Ureter (tissue), 1 donor: ENCODE measurements at places on chromosomes 16 and 17. TPM values are rescaled to one million over a fixed set of nuclear protein-coding genes. Genes with fewer than 3 reads are reported as not detected.

SLC12A3 gene
- total RNA-seq, result not detected

MGAT5B gene
- total RNA-seq, result 1.7 TPM

ADORA2B gene
- 5.2 TPM for total RNA-seq

FN3K gene
- total RNA-seq, result 27.0 TPM

HOXB3 gene
- 179 TPM for total RNA-seq

TMEM107 gene
- total RNA-seq, result 17.1 TPM

CTRB2 gene
- not detected for total RNA-seq

AKAP1 gene
- 76.7 TPM for total RNA-seq

SLX1A gene
- total RNA-seq, result 36.4 TPM

CIBAR2 gene
- not detected for total RNA-seq

CDH15 gene
- total RNA-seq, result not detected

DNA sequence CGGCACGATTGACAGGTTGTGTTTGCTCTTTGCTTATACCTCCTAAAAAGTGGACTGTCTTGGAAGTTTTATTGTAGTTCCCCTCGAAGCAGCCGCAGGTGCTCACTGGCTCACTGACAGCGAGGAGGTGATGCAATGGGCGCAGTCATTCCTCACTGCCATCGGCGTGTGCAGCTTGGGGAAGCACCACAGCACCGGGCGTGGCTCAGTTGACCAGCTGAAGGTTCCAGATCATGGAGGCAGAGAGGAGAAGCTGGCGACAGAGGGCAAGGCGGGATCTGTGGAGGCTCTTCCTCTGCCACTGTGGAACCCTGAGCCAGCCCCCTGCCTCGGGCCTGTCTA, 72.1 kb upstream of the TNRC6C start:
- DNase-seq, result no peak

GRCh38 chr17:38897671-38898290, 27.6 kb upstream of the LASP1NB start:
- DNase-seq, result no peak

- DNase-seq, result no peak
Observed at GRCh38 chr16:27066668-27067537, at the start of gene C16orf82. Gene C16orf82 (plus strand): TSS chr16:27066927.

GRCh38 chr16:58828901-58829545, 94.9 kb upstream of the GOT2 start:
- DNase-seq, result no peak

- no peak for DNase-seq
Observed at GRCh38 chr17:80717720-80718083, 173.1 kb downstream of the RPTOR start.

GRCh38 chr17:45172541-45173286, 11.0 kb downstream of the HEXIM2 start:
- peak; percentile 87 for DNase-seq

- DNase-seq, result no peak
Observed at GRCh38 chr17:76378548-76379274, 5.7 kb upstream of the SPHK1 start.

GRCh38 chr16:497258-497657, 30.3 kb upstream of the CAPN15 start:
- no peak for DNase-seq

DNA sequence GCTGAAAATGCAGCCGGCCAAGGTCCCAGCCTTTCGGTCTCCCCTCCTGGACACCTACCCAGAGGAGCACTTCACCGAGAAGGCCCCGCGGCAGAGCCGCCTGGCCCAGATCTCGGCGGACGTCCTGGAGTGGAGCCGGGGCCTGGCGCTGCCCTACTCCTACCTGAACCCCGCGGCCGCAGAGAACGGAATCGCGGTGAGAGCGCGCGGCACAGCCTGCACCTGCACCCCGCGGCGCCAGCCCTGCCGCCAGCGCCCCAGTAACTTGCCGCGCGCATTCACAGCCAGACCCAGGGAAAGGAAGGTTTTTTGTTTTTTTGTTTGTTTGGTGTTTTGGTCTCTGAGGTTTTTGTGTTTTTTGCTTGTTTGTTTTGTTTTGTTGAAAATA, 15.2 kb downstream of the ALOX12B start:
- DNase-seq, result no peak

DNA sequence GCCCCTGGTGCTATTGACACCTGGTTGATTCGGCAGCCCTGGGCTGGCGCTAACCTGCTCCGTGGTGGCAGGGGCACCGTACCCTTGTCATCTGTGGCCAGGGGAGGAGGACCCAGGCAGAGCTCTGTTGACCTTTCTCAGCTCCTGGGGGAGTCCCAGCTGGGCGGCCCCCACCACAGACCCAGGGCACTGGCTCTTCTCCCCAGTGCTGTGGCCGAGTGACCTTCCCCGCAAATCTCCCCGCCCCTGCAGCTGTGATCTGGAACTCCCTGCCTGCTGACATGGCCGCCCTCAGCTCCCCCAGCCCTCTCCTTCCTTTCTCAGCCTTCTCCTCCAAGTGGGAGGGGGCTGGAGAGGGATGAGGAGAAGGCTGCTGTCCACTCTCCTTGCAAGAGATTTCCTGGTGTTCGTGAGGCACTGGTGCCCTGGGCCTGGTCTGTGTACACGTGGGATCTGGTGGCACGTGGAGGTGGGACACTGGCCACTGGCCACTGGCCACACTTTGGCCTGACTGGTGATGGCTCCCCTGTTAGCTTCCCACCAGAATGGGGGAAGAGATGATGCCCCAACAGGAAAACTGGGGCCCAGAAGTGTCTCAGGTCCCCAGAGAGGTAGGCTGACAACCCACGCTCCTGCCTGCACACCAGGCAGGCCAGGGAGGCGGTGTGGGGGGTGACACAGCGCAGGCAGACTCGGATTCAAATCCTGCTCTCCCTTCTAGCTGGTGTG, 8.2 kb downstream of the FMNL1 start:
- DNase-seq, result no peak

GRCh38 chr16:66524601-66525164, 25.2 kb downstream of the TK2 start:
- no peak for DNase-seq

- DNase-seq, result no peak
Observed at GRCh38 chr17:60901806-60902205, 224.2 kb downstream of the BCAS3 start.

- DNase-seq, result no peak
Observed at GRCh38 chr17:62751060-62751691, 56.9 kb downstream of the MARCHF10 start.

DNA sequence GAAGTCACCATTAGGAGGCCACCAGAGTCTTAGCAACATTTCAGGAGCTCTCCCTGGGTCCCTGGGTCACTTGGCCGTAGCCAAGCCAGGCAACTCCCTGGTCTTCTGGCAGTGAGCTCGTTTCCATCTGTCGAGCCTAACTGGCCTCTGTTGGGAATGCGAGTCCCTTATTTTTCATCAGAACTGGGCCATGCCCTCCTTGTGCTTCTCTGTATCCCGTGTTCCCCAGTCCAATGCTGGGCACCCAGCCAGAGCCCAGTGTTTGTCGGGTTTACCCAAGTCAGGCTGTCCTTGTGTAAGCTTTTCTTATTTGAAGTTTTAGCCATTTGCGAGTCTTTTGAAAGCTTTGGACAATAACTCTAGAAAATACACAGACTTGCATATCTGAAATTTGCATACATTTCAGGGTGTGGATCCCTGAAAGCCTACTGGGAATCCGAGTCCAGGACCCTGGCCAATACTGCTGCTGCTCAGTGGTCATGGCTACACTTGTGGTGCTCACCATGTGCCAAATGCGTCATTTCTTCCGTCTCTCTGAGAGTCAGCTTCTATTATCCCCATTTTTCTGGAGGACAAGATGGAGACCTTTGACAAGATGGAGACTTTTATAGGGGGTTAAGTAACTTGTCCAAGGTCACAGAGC, 81.6 kb upstream of the LGALS9 start:
- DNase-seq, result no peak

GRCh38 chr17:41972571-41973407, 6.2 kb downstream of the CNP start:
- DNase-seq, result peak; percentile 61

DNA sequence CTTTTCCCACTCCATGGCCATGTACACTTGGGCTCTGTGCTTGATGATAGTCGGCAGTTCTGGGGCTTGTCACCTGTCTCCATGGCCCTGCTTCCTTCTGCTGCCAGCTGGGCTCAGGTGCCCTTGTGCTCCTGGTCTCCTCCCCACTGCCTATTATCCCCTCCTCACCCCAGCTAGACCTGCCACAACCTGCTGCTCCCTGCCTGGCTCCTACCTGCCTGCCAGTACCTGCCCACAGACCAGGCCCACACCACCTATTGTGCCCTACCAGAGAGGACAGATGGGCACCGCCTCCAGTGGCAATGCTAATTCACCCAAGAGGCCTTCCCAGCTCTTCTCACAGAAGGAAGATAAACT, 538 bp upstream of the RAPGEFL1 start:
- peak; percentile 90 for DNase-seq

DNA sequence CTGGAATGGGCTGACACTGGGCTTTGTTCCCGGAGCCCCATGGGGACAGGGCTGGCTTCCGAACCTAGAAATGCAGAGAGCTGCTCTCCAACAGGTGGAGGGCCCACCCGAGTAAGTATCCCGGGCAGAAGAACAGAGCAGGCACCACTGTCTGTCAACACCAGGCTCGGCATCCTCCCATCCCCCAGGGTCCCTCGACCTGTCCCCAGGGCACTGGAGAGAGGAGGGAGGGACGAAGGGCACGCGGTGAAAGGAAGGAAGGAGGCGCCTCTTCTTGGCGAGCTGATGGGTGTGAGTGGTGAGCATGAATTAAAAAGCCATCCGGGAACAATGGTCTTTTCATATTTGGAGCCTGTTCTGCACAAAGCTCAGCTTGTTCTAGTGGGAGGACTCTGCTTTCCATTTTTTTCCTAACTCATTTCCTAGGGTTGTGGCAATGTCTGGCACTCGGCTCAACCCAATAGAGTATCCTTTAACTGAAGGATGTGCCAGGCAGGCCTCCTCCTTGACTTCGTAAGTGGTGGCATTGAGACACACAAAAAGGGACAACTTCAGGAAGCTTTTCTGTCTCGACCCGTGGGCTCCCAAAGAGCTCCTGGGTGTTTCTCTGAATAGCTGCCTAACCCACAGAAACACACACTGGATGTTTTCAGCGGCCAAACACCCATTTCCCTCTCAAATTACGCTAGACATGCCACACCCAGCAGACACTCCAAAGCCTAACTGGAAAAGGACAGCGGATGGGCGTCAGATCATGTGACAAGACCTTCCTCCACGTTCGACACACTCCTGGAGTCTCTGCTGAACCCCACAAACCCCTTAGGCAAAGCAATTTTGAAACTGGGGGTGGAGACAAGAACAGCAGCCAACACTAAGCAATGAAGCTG, 47.7 kb downstream of the ZFHX3 start:
- no peak for DNase-seq

GRCh38 chr16:86714166-86714565, 135.8 kb downstream of the FOXL1 start:
- DNase-seq, result no peak

- DNase-seq, result no peak
Observed at GRCh38 chr16:59400830-59401229, 666.7 kb upstream of the GOT2 start.

- DNase-seq, result no peak
Observed at GRCh38 chr17:22694362-22695227, 1002.3 kb downstream of the KCNJ18 start.

DNA sequence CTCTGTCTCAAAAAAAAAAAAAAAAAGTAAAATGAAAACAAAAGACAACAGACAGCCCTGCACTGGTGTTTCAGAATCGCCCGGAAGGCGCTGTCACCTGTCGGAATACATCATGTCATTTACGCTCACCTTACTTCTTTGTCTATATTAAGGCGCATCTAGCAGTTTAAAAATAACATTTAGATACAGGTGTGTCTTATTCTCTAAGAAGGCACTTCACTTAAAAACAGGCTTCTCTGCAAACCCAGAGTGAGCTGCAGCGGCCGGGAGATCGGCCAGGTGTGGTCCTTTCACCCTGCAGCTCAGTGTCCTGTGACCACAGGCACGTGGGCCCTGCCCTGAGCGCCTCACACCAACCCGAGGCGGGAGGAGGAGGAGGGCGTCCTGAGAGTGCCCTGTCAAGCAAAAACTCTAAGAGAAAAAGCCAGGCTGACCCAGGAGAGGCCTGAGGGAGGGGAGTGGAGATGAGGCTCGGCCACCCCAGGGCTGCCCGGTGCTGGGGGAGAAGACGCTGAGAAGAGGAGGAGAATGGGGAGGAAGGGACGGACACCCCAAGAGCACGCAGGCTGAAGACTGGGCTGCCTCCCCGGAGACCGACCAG, 3.3 kb upstream of the LMF1 start:
- DNase-seq, result no peak

DNA sequence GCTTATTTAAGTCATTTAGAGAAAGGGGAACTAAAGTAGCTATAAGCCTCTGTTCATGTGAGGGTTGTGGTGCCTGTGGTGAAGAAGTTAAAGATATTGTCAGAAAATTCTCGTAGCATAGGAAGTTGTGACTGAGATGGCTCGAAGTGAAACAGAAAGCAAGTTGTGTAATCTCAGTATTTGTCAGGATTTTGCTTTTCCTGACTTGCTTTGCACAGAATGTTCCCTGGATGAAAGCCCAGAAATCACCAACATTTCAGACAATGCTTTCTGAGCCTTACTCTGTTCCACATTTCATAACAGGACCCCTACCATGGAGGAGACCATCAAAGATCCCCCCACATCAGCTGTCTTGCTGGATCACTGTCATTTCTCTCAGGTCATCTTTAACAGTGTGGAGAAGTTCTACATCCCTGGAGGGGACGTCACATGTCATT, 10.6 kb downstream of the CALCOCO2 start:
- no peak for DNase-seq

- no peak for DNase-seq
Observed at GRCh38 chr16:987906-988305, 6.3 kb downstream of the SOX8 start.

GRCh38 chr17:55402374-55402773, 19.3 kb downstream of the MMD start:
- no peak for DNase-seq

- no peak for DNase-seq
Observed at GRCh38 chr17:3594051-3594800, 15.0 kb downstream of the TRPV1 start.

- no peak for DNase-seq
Observed at GRCh38 chr16:4142268-4142667, 26.0 kb upstream of the ADCY9 start.

GRCh38 chr16:27269300-27270150, 953 bp upstream of the NSMCE1 start:
- peak; percentile 37 for DNase-seq

- DNase-seq, result no peak
Observed at GRCh38 chr16:87552772-87553573, 49.3 kb upstream of the JPH3 start.

DNA sequence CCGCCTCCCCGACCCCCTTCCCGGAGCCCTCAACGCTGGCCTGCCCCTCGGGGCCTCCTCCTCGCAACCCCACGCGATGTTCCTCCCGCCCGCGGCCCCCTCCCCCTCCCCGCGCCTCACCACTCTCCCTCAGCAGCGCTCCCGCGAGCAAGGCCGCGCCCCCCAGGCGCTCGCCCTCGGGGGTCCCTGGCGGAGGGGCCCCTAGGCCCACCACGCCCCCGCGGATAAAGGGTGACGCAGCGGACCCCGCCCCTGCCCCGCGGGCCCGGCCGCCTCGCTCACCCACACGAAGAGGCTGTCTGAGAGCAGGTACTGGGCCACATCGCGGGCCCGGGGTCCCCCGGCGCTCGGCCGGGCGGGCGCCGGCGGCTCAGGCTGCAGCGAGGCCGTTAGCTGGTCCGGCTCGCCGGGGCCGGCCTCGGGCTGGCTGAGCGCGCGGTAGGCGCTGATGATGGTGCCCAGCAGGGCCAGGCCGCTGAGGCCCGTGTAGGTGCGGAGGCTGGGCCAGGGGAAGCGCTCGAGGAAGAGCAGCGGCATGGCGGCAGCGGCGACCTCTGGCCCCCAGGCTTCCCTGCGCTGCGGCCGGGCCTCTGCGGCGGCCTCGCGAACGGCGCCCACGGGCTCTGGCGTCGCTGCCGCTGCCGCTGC, 430 bp downstream of the AMFR start:
- no peak for DNase-seq

GRCh38 chr16:56993204-56993603, 3.8 kb downstream of the NLRC5 start:
- no peak for DNase-seq
